ENCODE measurements at places on chromosomes 5 and 9.

DNA sequence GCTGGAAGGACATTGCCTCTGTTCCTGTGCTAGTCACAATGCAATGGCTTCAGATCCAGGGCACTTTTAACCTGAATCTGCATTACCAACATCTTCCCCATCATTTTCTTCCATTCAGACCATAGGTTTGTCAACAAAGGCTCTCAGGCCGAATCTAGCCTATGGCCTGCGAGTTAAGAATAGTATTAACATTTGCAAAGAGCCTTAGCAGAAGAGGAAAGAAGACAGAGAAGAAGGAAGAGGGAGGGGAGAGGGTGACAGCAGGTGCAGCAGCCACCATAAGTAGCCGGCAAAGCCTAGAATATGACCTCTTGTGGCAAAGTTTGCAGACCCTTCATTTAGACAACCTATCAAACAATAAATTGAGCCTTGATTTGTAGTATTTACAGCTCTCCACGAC is 32.6 kb downstream of the BARX1 start:
- DNase-seq: no peak

- DNase-seq: peak; percentile 23
Observed at GRCh38 chr5:125115195-125115525, 368.7 kb upstream of the ZNF608 start.

GRCh38 chr9:7042124-7042523 is 284.4 kb downstream of the KDM4C start:
- DNase-seq: no peak

- no peak for DNase-seq
Observed at GRCh38 chr5:73672132-73672531, 46.1 kb downstream of the ARHGEF28 start.

GRCh38 chr5:103409013-103409670 is 150.6 kb downstream of the MACIR start:
- no peak for DNase-seq

DNA sequence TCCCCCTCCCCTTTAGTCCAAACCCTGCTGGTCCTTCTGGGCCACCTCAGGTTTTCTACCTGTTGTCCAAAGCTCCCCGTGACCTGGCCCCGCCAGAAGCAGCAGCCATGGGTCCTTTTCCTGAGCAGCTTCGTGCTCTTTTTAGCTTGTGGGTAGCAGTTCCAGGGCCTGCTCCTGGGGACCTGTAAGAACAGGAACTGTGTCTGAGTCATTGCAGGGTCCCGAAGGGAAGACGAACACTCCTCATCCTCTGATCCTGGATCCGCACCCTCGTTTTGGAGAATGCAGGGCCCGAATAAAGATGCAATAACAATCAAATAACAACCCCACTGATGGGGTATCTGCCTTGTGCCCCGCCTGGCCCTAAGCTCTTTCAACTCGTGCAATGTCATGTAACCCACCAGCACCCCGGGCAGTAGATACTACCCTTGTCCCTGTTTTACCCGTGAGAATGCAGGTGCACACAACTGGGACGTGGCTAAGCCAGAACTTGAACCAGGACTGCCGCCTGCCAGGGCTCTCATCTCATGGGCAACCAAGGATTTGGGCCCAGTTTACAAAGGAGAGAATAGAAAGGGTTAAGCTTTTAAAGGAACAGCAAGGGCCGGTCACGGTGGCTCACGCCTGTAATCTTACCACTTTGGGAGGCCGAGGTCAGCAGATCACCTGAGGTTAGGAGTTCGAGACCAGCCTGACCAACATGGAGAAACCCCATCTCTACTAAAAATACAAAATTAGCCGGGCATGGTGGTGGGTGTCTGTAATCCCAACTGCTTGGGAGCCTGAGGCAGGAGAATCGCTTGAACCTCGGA is 33.2 kb downstream of the NEK6 start:
- no peak for DNase-seq

GRCh38 chr5:71701407-71701806 is 17.7 kb upstream of the CARTPT start:
- DNase-seq: no peak

DNA sequence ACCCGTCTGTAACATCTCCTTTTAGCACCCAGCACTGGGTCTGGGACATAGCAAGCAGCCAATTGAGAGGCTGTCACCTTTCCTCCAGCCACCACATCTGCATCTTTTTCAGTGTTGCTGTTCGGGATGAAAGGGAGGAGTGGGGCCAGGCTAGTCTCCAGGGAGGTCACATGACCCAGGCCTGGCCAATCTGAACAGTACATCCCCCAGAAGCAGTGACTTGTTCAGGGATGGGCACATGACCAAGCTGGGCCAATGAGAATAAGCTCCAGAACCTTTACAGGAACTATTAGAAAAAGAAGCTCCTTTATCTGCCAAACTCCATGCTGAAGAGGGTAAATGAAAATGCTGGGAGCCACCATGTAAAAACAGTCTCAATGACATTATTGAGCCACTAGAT is 359.0 kb downstream of the SLIT3 start:
- no peak for DNase-seq

Measured in skin of body (tissue), 3 donors.